ENCODE measurements at places on chromosomes 2 and 18.

- no peak for DNase-seq
These were observed 393.5 kb downstream of the CTNNA2 start for GRCh38 chr2:79906139-79906890.

DNA sequence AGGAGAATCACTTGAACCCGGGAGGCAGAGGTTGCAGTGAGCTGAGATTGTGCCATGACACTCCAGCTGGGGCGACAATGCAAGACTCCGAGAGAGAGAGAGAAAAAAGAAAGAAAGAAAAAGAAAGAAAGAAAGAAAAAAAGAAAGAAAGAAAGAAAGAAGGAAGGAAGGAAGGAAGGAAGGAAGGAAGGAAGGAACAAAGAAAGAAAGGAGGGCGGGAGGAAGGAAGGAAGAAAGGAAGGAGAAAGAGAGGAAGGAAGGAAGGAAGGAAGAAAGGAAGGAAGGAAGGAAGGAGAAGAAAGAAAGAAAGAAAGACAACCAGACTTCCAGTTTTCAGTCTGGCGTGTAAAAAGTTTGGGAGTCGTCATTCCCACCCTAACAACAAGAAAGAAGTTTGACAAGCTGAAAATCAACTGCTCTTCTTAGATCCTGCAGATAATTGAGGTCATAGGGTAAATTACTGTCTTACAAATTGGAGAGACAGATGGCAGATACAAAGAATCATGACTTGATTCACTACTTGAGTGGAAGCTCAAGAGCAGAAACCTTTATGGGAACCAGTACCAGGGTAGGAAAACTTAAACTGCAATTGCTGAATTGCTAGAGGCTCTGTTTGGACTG, 15.1 kb upstream of the CYP27C1 start:
- DNase-seq: no peak

GRCh38 chr2:161991991-161992390, 82.0 kb downstream of the DPP4 start:
- DNase-seq: no peak

DNA sequence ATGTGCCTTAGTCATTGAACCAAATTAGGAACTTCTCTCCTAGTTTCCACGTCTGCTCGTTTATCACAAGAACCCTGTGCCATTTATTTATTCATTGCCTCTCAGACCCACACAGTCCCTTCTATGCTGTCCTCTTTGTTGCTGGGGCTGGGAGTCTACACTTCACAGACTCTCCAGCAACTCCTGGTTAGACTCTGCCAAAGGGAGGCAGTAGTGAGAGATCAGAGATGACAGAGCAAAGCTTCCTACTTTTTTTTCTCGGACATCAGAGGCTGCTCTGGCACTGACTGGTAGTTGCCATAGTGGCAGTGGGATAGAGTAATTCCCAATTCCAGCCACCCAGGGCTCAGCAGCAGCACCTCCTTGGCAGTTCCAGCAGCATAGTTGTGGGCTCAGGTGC, 277.5 kb downstream of the BCL11A start:
- DNase-seq: no peak

GRCh38 chr2:100247256-100248043, 74.9 kb downstream of the LONRF2 start:
- DNase-seq: peak; percentile 18

DNA sequence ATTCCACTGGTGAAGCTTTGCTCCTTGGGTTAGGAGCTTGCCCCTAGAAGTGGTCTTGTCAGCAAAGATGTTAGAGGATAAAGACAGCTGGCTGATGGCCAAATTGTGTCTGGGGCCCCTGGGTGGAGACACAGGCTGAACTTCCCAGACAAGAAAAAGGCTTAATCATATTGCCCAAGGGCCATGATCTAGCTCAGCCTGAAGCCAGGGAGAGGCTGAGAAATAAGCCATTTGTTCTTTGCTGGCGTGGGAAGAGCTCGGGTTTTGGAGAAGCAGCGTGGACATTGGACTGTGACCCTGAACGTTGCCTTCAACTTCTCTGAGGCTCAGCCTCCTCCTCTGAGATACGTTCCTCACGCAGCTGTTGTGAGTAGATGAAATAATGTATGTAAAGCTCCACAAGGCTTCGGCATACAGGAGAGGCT, 153.0 kb downstream of the ZFP36L2 start:
- no peak for DNase-seq

DNA sequence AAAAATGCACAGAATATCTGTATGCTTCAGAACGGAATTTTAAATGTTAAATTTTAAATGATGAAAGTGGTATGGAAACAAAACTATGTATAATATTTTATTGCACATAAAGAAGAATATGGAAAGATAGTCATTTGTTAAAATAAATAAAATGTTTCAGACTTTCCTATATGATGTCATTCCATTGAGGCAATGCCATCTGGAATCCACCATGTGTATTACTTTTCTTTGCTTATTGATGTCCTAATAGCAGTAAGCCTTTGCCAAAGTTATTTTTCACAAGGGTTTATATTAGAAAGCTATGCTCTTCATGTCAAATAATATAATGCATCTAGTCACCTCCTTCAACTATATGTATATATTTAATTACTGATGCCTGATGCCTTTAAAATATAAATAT, 601.6 kb upstream of the PKDCC start:
- no peak for DNase-seq

DNA sequence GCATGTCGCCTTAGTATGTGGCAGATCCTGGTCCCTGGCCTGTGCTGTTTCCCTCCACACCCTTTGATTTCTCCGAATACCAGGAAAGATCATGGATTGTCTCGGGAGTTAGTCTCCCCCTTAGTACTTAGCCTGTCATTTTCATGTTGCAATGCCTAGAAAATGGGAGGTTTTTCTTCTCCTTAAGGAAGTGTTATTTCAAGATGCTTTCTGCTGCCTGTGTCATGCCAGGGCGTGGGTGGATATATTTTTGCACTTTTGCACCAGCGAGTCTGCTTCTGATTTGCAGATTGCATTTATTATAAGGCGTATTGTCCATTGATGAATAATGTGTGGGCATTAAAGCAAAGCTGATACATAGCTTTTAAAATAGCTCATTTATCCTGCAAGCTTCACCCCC, 223.5 kb downstream of the NEDD4L start:
- DNase-seq: no peak

DNA sequence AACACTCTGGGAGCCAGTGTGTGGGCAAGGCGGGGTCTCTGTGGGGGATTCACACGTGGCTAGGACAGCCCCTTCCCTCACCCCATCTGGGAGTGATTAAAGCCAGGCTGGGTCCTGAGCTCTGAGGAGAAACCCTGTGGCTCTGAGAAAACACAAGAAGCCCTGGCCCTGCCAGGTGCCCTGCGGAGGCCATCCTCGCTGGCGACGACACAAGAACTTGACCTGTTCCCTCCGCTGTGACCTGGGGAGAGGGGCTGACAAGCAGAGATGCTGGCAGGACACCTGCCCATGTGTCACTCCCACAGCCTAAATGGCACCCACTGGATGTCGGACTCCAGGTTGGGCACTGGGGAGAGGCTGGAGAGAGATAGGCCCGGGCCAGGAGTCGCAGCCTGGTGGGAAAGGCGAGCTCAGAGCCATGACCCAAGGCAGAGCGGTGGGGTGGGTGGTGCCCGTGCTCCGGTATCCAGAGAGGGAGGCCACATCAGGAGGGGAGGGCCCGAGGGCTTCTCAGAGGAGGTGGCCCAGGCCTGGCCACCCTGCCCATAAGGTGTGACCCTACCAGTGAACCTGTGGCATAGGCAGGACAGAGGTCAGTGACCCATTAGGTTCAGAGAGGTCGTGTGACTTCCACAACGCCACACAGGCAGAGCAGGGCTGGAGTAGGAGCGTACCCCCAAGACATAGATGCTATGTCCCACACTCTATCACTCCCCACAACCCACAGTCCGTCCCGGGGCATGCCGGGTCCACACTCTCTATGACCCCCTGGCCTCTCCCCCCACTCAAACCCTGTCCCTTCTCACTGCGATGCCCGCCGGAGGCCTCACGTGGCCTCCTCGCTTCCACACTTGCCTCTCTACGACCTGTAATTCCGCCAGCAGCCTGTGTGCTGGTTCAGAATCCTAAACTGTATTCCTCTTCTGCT, 59.4 kb upstream of the HPCAL1 start:
- DNase-seq: no peak

DNA sequence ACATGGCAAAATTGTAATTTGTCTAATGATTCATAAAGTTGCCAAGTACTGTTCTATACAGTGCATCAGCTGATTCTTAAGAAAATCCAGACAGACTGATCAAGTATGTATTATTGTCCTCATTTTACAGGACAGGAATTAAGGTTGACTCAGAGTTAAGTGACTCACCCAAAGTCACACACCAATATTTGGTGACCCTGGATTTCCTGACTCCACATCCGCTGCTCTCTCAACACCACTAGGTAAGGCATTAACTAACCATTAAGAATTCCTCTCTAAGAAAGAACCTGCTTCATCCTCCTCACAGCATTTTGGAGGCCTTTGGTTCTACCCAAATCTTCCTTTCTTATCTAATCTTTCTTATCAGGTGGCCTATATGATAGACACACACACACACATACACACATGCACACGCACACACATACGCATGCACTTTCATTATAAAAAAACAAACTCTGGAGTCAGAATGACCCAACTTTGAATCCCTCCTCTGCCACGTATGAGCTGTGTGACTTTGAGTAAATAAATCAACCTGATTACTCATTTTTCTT, 150.8 kb downstream of the ANKRD44 start:
- DNase-seq: no peak

GRCh38 chr2:62573137-62573731, 67.2 kb upstream of the TMEM17 start:
- DNase-seq: no peak

DNA sequence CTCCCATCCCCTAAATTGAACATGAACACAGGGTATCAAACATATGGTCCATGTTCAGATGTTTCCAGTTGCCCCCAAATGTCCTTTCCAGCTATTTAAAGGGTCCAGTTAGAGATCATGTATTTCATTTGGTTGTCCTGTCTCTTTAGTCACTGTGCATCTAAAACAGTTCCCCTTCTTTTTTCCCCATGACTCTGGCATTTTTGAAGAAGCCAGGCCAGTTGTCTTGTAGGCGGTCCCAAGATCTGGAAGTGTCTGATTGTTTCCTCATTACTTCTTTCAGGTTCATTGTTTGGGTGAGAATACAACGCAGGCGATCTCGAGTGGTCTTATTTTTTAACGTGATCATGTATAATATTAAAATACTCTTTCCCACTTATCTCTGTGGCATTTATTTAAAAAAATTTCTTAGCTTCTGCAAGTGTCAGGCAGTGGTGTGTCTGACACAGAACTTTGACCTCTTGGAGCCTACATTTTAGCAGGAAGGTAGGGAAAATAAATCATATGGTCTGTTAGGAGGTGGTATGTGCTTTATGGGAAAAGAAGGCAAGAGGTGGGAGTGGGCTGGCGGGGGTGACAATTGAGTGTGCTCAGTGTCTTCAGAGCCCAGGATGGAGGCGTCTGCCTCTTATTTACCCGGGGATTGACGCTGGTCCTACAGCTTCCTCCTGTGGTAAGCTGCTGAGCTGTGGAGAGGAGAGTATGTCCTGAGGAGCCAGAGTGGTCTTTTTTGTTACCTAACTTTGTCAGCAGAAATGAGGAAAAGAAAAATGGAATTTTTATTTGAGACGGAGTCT, 8.1 kb downstream of the RAB31 start:
- no peak for DNase-seq

- DNase-seq: no peak
These were observed 657 bp downstream of the ATP8B1 start for GRCh38 chr18:57802213-57803102.

DNA sequence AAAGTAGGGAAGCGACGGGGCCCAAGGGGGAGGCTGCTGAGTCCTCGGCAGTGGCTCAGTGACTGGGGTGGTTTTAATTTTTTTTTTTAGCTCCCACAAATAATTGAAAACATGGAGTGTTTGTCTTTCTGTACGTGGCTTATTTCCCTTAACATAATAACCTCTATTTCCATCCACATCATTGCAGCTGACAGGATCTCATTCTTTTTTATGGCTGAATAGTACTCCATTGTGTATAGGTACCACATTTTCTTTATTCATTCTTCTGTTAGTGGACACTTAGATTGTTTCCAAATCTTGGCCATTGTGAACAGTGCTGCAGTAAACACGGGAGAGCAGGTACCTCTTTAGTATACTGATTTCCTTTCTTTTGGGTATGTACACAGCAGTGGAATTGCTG, 65.1 kb downstream of the ASAP2 start:
- DNase-seq: no peak

DNA sequence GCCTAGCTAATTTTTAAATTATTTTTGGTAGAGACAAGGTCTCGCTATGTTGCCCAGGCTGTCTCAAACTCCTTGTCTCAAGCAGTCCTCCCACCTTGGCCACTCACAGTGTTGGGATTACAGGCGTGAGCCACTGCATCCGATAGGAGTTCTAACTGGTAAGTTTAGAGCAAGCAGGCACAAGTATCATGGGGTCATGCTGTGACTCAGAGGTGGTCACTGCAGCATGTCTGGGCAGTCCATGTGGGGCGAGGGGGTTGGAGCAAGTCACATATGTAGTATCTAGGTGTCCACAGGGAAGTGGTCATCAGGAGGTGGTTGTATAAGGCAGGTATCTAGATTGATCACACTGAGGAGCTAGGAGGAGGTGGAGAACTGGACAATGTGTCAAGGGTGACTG, 22.7 kb upstream of the STARD7 start:
- no peak for DNase-seq

GRCh38 chr2:124267794-124268193, 242.7 kb downstream of the CNTNAP5 start:
- no peak for DNase-seq

DNA sequence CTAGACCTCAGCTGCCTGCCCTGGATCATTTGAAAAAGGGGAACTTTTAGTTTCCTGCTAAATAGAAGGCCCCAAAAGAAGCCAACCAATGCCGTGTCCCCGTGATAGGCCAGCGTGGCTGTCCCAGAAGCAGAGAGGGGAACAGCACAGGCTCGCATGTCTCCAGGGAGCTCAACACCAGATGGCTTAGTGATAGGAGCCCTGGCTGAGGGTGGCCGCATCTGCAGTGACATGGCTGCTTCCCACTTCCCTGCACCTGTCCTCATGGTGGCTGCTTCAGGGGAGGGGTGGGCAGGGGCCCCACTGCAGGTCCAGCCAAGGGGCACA, 79.6 kb downstream of the MBP start:
- DNase-seq: peak; percentile 30

DNA sequence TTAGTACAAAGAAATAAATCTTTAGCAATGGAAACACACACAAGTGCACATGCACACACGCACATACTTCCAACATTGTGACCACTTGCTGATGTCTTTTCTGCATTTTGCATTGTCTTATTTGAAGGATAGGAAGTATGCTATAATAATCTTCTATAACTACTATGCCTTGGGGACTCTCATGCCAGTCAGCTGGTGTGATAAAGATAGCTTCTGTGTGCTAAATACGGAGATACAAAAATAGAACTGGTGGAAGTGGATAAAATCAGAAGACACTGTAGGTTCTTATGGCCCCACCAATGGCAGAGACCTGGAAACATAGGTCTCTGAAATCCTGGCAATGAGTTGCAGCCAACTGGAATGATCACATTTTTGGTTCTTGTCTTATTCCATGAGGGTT, 31.5 kb upstream of the RASGRP3 start:
- no peak for DNase-seq

DNA sequence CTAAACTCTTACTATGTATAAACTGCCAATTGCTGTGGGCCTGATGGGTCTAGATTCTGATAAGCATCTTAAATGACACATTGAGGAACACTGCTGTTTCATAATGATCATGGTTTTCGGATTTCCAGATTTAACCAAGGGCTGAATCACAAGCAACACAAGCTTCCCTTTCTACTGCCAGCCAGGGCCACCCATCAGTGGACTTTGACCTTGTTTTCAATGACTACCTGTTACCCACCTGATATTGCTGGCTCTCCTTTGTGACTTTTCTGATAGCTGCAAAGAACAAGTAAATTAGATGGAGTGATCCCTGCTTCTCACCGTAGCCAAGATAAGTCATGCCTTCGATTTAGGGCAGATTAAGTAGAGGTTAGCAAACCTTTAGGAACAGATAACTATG, 259.0 kb downstream of the PAX3 start:
- no peak for DNase-seq

Measured in SIG-M5 (cell line).